ENCODE measurements at places on chromosomes 13 and 19.

DNA sequence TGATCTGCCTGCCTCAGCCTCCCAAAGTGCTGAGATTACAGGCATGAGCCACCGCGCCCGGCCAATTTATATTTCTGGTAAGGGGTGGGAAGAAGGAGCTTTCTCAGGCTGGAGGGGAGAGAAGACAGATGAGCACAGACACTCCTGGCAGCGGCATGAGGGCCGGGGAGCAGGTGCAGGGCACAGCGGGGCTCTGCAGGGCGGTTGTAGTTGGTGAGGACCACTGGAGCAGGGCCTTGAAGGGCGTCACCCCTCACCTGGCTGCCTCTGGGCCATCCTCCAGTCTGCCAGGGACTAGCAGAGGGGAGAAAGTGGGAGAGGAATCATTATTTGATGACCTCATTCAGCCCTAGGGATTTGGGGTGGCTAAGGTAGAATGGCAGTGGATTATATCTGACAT is 8.6 kb upstream of the CSNK1G2 start:
- DNase-seq, result no peak

GRCh38 chr13:75324413-75324940 is 157.5 kb downstream of the TBC1D4 start:
- no peak for DNase-seq

DNA sequence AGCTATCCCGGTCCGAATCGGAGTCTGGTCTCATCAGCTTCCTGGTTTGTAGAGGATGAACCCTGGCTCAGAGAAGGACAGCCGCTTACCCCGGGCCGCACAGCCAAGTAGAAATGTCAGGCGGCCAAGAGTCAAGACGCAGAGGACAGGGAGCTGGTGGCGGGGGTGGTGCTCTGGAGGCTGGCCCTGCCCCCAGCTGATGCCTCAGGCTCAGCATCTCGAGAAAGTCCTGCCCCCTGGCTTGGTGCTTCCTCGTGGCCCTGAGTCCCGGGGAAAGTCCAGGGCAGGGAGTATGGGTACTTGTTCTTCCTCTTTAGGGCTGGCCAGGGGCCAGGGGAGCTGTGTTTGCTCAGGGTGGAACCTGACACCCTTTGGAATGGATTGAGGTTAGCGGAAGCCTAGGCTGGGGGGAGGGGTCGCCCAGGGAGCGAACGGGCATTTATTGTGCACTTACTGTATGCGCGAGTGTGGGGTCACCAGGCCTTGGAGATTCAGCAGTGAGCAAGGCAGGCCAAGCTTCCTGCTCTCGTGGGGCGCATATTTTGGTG is 2.2 kb downstream of the TJP3 start:
- no peak for DNase-seq

DNA sequence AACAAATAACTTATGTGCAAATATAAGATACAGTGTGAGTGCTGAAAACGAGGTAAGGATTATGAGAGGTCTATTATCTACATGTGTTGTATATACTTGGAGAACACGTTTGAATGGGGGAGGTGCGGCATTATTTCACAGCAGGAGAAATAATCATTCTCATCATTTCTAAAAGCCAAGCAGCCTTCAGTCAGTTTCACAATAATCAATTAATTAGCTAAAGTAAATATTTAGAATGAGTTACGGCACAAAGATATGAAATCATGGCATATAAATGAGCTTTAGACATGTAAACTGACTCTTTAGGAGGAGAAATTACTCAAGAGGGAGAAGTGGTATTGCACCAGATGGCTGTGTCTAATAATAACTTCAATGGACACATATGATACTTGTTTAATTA is 366.6 kb downstream of the DNAJC15 start:
- DNase-seq, result no peak

- DNase-seq, result no peak
Observed at GRCh38 chr19:8208119-8208921, 850 bp upstream of the CERS4 start.

DNA sequence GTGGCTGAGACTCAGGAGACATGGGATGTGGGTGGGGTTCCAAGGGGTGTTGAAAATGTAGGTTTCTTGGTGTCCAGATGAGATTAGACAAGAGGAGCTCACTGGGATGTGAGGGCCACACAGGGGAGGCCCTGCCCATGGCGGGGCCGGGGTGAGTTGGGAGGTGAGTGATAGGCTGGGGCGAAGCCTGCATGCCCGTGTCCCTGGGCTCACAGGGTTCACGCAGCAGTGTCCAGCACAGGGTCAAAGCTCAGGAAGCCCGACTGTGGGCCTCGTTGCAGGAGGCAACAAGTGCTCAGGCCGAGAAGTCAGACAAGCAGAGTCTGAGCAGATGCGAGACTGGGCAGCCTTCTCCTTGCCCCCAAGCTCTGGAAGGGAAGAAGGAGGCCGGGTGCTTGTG is 27.2 kb downstream of the CCDC8 start:
- DNase-seq, result no peak

- no peak for DNase-seq
Observed at GRCh38 chr13:83057119-83057518, 825.2 kb downstream of the SLITRK1 start.

DNA sequence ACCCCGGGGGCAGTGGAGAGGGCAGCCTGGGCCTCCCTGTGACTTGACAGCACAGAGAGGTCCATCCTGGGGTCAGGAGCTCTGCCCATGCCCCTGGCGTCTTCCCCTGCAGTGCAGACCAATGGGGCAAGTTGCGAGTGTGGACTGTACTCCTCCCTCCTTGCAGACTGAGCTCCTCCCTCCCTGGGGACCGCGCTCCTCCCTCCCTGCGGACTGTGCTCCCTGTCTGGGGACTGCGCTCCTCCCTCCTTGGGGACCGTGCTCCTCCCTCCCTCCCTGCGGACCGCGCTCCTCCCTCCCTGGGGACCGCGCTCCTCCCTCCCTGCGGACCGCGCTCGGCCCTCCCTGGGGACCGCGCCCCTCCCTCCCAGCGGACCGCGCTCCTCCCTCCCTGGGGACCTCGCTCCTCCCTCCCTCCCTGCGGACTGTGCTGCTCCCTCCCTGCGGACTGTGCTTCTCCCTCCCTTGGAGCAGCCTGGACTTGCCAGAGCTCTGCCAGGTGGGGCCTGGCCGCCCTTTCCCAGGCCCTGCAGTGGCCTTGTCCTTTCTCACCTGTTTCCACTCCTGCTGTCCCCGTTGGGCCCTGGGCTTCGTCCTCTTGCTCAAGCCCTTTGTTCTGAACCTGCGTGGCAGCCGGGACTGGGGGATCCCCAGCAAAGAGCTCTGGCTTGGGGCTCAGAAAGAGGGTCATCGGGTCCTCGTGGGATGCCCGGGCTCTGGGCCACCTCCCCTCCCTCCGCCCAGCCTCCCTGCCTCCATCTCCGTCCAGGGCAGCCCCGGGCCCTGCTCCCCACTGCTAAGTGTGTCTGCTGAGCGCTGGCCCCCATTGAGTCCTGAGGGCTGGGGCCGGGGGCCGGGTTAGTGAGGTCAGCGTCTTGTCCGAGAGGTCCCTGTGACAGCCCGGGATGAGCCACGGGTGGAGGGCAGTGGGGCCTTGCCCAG is 6.8 kb downstream of the GAMT start:
- DNase-seq, result no peak

- DNase-seq, result no peak
Observed at GRCh38 chr13:29573190-29573589, 22.3 kb downstream of the SLC7A1 start.

- no peak for DNase-seq
Observed at GRCh38 chr19:15241259-15241910, 9.1 kb upstream of the EPHX3 start.

DNA sequence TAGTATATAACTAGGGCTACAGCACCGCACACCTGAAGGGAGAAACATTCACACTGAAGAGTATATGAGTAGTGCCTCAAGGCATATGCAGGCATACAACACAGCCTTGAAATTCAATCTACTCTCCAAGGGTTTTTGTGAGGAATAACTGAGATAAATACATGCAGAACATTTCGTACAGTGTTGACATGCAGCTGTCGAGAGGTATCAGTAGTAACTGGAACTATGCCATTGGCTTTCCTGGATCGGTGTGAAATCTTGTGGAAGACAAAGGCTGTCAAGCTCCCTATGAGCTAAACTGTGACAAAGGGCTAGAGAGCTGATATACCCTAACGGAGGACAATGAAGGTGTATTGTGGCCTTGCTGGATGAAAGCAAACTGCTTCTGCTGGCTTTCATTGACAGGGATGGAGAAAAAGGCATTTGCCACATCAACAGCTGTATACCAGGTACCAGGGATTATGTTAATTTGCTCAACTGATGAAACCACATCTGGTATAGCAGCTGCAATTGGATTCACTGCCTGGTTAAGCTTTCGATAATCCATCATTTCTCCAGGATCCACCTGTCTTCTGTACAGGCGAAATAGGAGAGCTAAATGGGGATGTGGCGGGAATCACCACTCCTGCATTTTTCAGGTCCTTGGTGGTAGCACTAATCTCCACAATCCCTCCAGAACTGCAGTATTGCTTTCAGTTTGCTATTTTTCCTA is 16.3 kb downstream of the MTRF1 start:
- no peak for DNase-seq

DNA sequence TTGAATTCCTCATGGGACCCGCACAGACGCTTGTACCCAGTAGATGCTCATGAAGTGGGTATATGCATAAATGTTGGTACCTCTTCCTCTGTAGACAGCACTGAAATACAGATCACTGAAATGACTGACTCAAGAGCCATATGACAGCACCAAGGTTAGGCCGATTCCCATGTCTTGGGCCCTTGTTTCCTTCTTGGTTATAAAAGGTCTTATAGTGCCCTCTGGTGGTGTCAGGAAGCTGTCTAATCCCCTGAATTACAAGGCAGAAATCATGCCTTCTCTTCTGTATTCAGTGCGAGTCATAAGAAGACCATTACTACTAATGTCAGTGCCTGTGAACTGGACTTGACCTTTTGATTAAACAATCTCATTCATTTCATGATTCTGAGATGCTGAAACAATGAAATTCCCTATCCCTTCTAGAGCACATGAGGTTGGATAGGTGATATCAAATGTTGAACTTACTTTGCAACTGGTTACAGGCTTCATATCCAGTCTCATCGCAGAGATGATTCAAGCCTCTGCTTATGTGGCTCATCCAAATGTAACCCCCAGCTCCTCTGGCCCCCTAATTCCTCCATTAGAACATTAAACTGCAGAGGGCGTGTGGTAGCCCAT is 59.7 kb downstream of the SPATA13 start:
- DNase-seq, result peak; percentile 52

GRCh38 chr19:40805258-40805868 is 6.4 kb downstream of the EGLN2 start:
- no peak for DNase-seq

- no peak for DNase-seq
Observed at GRCh38 chr19:30651066-30651465, 278.9 kb downstream of the ZNF536 start.

- DNase-seq, result no peak
Observed at GRCh38 chr19:54047616-54048015, 16.1 kb downstream of the VSTM1 start.

- peak; percentile 34 for DNase-seq
Observed at GRCh38 chr19:2426611-2427428, 566 bp downstream of the TIMM13 start.

DNA sequence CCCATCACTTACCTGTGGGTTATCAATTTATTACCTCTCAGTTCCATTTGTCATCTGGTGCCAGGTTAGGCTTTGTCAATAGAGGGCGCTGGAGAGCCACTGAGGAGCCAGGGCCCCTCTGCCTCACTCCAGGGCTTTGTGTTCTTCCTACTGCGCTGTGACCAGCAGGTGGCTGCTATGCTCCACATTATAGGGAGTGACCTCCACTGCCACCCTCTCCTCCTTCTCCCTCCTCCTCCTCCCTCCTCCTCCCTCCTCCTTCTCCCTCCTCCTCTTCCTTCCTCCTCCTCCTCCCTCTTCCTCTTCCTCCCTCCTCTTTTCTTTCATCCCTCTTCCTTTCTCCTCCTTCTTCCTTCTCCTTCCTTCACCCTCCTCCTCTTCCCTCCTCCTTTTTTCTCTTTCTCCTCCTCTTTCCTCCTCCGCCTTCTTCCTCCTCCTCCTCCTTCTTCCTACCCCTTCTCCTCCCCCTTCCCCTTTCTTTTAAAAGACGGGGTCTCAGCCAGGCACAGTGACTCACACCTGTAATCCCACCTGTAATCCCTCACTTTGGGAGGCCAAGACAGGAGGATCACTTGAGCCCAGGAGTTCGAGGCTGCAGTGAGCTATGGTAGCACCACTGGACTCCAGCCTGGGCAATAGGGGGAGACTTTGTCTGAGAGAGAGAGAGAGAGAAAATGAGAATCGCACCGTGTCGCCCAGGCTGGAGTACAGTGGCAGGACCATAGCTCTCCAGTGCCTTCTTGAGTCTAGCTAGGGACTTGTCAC is 10.3 kb upstream of the ZBTB32 start:
- peak; percentile 91 for DNase-seq

DNA sequence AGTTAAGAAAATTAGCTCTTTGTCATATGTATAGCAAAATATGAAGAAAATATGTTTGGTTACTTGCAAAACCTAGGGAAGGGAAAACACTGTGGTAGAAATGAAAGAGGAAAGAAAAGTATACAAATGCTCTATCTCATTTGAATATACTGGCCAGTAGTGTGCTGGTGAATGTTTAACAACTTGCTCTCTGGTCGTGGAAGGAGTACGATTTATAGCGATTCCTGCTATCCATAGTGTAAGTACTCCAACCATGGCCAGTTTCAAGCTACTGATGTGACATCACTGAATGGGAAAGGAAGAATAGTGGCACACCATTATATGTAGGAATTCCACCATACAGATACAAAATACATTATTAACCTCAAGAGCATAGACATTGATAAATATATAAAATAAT is 9.3 kb downstream of the BORA start:
- no peak for DNase-seq

DNA sequence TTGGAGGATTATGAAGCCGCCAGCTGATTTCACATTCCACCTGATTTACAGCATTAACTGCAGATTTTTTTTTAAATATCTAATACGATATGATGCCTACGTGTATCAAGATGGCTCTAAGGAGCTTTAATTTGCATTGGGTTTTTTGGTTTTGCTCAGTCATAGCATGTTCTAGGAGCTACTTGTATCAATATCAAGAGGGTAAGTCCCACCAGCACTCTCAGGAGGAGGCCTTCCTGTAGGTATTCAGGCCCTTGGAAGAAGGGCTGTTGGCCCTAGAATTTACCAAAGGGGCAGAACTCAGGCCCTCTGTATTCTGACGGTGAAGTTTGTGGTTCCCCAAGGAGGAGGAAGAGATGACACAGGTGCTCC is 97.2 kb upstream of the IPO5 start:
- no peak for DNase-seq

DNA sequence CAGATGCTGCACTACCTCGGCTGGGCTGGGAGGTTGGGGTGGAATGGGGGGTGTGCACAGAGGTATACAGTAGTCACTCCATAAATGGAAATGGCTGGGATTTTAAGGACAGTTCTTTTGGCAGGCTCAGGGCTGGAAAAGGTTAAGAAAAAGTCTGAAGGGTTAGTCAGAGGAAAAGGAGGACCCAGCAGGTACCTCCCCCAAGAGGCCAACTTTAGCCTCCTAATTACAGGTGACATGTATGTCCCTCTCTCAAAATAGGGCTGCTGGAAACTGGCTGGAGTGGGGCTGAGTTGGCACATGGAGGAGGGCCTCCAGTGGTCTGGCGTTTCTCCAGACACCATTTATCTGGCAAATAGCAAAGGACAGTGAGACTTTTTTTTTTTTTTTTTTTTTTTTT is 994 bp downstream of the CCDC194 start:
- DNase-seq, result no peak

GRCh38 chr13:83350569-83350968 is 531.7 kb downstream of the SLITRK1 start:
- no peak for DNase-seq
